Diencephalon (tissue), 1 donor: ENCODE measurements at places on chromosomes 12 and 14. TPM values are rescaled to one million over a fixed set of nuclear protein-coding genes. Genes with fewer than 3 reads are reported as not detected.

LRRC10 gene
- not detected for total RNA-seq

NGB gene
- 17.8 TPM for total RNA-seq

ASCL1 gene
- total RNA-seq: 14.5 TPM

OVCH1 gene
- 2.1 TPM for total RNA-seq

ATL1 gene
- total RNA-seq: 128 TPM

WIF1 gene
- 11.5 TPM for total RNA-seq

LGMN gene
- 50.7 TPM for total RNA-seq

SERPINA3 gene
- total RNA-seq: 2.5 TPM

SMIM41 gene
- not detected for total RNA-seq

PLD4 gene
- total RNA-seq: 9.0 TPM

ATG101 gene
- 30.7 TPM for total RNA-seq

MAP1LC3B2 gene
- total RNA-seq: 2.1 TPM

ADAMTS20 gene
- 0.46 TPM for total RNA-seq

MMP19 gene
- not detected for total RNA-seq

MOK gene
- total RNA-seq: 39.9 TPM

SART3 gene
- 62.1 TPM for total RNA-seq

MYF6 gene
- 0.92 TPM for total RNA-seq

RAD51AP1 gene
- total RNA-seq: 7.8 TPM

NOVA1 gene
- total RNA-seq: 110 TPM

KRT5 gene
- total RNA-seq: 0.46 TPM

NANOG gene
- not detected for total RNA-seq

ADCY4 gene
- total RNA-seq: 3.2 TPM

HCFC2 gene
- total RNA-seq: 49.6 TPM

CMA1 gene
- total RNA-seq: not detected

PLCZ1 gene
- total RNA-seq: 2.3 TPM

PPP1CC gene
- 141 TPM for total RNA-seq

OTUB2 gene
- 11.3 TPM for total RNA-seq

KRT73 gene
- not detected for total RNA-seq

DBX2 gene
- 6.9 TPM for total RNA-seq

CEP83 gene
- 31.1 TPM for total RNA-seq

DCTN2 gene
- 127 TPM for total RNA-seq

FERMT2 gene
- total RNA-seq: 76.4 TPM

IL26 gene
- not detected for total RNA-seq

DIO2 gene
- total RNA-seq: 10.8 TPM

TAS2R42 gene
- total RNA-seq: not detected

SLC22A17 gene
- 389 TPM for total RNA-seq

ZFHX2 gene
- 3.5 TPM for total RNA-seq
